Omental fat pad (tissue), 4 donors: ENCODE measurements at places on chromosomes 2 and 18. TPM values are rescaled to one million over a fixed set of nuclear protein-coding genes. Genes with fewer than 3 reads are reported as not detected.

SH3YL1 gene
- total RNA-seq: 32.8 TPM

GLI2 gene
- total RNA-seq: 1.3 TPM

COL5A2 gene
- total RNA-seq: 82.0 TPM

GRCh38 chr2:174781298-174781697, 17.0 kb upstream of the CHRNA1 start:
- DNase-seq: no peak

- DNase-seq: no peak
These were observed 29.7 kb upstream of the APCDD1 start for GRCh38 chr18:10424585-10425307.

GRCh38 chr2:7194950-7195349, 277.7 kb downstream of the RNF144A start:
- no peak for DNase-seq

GRCh38 chr2:169287666-169288065, 74.7 kb downstream of the LRP2 start:
- no peak for DNase-seq

GRCh38 chr2:29532436-29532835, 388.9 kb downstream of the ALK start:
- no peak for DNase-seq

- no peak for DNase-seq
These were observed 154.5 kb downstream of the ZFP36L2 start for GRCh38 chr2:43071599-43072550.

DNA sequence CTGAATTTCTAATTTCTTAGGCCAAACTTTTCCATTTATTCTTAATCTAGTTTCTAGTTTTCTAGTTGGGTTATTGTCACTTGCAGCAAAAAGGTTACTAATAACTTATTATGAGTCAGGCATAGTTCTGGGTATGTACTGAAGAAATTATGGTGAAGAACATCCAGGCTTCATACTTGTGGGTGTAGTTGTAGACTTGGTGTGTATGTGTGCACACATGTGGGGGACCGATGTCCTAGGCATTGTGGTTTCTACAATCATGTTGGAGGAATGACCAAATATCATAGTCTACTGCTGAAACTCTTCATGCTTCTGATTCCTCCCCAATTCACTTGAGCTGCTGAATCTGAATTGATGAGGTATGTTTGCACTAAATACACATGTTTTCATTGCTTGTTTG, 141.2 kb downstream of the PMAIP1 start:
- no peak for DNase-seq

DNA sequence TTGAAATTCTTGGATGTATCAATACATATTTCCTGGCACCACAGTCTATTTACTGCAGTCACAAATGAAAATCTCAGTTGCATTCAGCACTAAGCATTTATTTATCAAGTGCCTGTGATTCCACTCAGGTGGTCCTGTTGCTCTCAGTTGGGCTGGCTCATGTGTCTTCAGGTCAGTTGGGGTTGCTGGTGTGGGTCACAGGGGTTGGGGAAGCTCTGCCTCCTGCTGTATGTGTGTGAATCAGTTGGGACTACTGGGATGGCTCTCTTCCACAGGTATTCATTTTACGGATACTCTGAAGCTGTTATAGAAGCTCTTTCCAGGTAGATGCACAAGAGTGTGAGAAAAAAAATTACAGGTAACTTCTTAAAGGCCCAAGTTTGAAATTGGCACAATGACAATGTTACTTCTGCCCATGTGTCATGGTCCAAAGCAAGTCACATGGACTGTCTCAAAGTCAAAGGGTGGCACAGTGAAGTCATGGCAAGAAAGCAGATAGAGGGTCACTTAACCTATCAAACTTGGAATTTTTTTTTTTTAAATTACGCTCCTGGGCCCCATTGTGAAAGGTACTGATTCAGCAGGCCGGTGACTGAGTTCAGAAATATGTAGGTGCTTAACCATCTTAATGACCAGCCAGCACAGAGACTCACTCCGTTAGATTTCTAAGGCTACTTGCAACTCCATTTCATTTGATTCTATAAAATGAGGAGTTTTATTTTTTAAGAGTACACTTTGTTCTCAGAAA, 249.2 kb upstream of the GCFC2 start:
- DNase-seq: no peak
